ENCODE measurements at places on chromosomes 1 and 21.

GRCh38 chr1:31822766-31823165, 6.9 kb upstream of the SPOCD1 start:
- DNase-seq, result no peak
- H3K27ac ChIP-seq, result no peak overlapping the region
- no peaks in the 10 kb centered on the region for H3K36me3 ChIP-seq
- H3K4me3 ChIP-seq, result no peak overlapping the region
- H3K4me1 ChIP-seq, result peaks cover 15% of the 10 kb centered on the region

DNA sequence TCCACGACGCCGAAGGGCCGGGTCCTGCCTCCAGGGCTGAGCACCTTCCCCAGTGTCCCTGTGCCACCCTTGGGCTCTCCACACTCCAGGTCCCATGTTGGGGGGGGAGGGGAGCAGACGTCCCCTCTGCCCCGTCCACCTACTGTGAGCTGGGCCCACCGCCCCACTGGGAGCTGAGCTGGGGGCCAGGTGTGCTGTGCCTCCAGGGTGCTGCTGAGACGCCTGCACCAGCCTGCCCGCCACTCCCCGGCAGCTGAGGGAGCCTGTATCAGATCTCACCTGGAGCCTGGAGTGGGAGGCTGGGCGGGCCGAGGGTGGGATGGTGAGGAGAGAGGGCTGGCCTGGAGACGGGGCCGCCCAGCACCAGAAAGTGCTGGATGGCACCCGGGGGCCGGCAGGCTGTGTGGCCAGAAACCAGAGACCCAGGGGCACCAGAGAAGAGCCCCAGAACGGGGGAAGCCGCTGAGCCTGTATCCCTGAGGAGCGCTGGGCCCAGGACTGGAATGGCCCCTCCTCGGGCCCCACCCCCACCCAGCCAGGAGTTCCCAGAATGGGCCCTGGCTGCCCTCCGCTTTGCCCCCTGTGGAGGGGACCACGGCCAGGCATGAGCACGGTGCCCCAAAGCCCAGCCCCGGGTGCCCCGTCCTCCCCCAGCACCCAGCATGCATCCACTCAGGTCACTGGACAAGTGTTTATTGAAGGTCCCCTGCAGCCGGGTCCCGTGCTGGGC, 3.4 kb downstream of the TNFRSF18 start:
- no peak overlapping the region for H3K4me3 ChIP-seq
- no peaks in the 10 kb centered on the region for H3K36me3 ChIP-seq
- no peak for DNase-seq
- H3K4me1 ChIP-seq, result peaks cover 16% of the 10 kb centered on the region

GRCh38 chr21:37546299-37546908, 179.8 kb downstream of the DYRK1A start:
- H3K4me3 ChIP-seq, result no peak overlapping the region
- H3K4me1 ChIP-seq, result peaks cover 20% of the 10 kb centered on the region
- peaks cover 7% of the 10 kb centered on the region for H3K36me3 ChIP-seq
- no peak for DNase-seq
- peaks cover 46% of the 10 kb centered on the region for H3K27me3 ChIP-seq

- no peak overlapping the region for H3K27ac ChIP-seq
- DNase-seq, result no peak
- H3K27me3 ChIP-seq, result no peaks in the 10 kb centered on the region
- H3K36me3 ChIP-seq, result peaks cover 2% of the 10 kb centered on the region
These were observed 210.4 kb upstream of the RUNX1 start for GRCh38 chr21:35259457-35259856.

DNA sequence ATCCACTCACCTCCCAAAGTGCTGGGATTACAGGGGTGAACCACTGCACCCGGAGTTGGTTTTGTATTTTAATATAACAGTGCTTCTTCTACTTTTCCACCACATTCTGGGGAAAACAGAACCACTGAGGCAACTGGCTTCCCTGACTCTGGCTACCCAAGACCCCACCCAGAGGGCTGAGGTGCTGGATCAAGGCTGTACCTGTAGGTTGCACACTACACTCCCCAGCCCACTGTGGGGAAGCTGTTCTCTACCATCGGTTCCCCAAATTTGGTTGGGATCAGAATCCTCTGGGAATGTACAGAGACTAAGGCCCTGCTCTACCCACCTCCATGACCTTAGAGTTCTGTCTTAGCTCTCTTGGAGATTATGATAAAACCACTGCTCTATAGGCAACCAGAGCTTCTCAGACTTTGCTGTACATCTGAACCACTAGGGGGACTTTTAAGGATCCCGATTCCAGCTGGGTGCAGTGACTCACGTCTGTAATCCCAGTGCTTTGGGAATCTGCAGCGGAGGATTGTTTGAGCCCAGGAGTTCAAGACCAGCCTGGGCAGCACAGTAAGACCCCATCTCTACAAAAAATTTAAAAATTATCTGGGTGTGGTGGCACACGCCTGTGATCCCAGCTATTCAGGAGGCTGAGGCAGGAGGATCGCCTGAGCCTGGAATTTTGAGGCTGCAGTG, 51.6 kb downstream of the GNG4 start:
- H3K4me3 ChIP-seq, result no peak overlapping the region
- no peaks in the 10 kb centered on the region for H3K27me3 ChIP-seq
- H3K4me1 ChIP-seq, result peaks cover 6% of the 10 kb centered on the region
- H3K36me3 ChIP-seq, result no peaks in the 10 kb centered on the region
- H3K27ac ChIP-seq, result no peak overlapping the region

DNA sequence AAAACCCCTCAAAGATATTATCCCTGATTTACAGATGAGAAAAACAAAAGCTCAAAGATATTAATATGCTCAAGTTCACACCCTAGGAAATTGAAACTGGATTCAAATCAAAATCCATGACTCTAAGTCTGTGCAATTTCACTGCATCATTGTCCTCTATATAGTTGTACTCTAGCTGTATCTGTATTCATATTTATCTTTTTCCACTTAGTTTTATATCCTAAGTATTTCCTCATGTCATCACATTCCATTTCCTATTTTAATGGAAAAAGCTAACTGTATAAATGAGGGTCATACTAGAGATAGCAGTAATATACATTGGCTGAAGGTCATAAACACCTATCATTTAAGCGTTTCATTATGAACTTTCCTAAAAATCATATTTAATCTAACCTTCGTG, 42.2 kb upstream of the RALGPS2 start:
- no peaks in the 10 kb centered on the region for H3K36me3 ChIP-seq
- peaks cover 5% of the 10 kb centered on the region for H3K4me1 ChIP-seq
- DNase-seq, result no peak
- no peak overlapping the region for H3K4me3 ChIP-seq
- H3K27me3 ChIP-seq, result no peaks in the 10 kb centered on the region

- no peak for DNase-seq
- H3K27ac ChIP-seq, result no peak overlapping the region
- H3K27me3 ChIP-seq, result no peaks in the 10 kb centered on the region
These were observed 21.1 kb downstream of the PRXL2B start for GRCh38 chr1:2607641-2608091.
